ENCODE measurements at places on chromosomes 6 and 20. TPM values are rescaled to one million over a fixed set of nuclear protein-coding genes. Genes with fewer than 3 reads are reported as not detected.

DNA sequence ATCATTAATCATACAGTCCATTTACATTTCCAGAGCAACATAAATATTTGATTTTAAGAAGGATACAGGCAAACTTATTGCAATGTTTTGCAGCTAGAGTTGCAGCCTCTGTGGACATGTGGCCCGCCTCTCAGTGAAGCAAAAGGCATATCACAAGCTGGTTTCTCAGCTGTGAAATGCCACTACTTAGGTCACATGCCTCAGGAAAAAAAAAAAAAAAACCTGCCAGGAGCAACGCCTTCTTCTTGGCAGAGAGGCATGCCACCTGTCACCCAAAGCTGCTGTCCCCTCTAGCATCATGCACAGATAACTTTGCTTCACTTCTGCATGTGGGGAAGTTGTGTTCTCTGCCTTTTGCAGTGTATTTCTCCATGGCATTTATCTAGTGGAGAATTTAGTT lies 18.5 kb downstream of the GRM1 start:
- no peak for DNase-seq
- no peaks in the 10 kb centered on the region for H3K4me1 ChIP-seq
- H3K27ac ChIP-seq, result no peak overlapping the region
- H3K36me3 ChIP-seq, result no peaks in the 10 kb centered on the region
- no peaks in the 10 kb centered on the region for H3K27me3 ChIP-seq

DNA sequence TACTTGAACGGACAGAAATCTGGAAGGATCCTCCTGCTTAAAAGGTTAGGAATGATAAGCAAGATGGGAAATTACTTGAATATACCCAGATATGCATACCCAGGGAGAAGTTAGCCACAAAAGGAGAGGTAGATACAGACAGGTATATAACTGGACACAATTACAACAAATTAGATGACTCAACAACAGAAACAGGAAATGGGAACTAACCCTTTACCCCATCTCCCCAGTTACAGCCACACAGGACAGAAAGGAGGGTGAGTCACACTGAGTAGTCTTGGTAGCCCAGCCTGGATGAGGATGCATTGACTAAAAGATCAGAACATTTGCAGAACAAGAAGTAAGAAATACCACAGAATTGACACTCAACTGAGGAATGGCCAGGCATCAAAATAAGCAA lies 61.2 kb downstream of the C6orf52 start:
- no peak overlapping the region for H3K27ac ChIP-seq
- H3K36me3 ChIP-seq, result no peaks in the 10 kb centered on the region
- no peaks in the 10 kb centered on the region for H3K4me1 ChIP-seq
- no peak overlapping the region for H3K4me3 ChIP-seq
- DNase-seq, result no peak
- no peaks in the 10 kb centered on the region for H3K27me3 ChIP-seq

DNA sequence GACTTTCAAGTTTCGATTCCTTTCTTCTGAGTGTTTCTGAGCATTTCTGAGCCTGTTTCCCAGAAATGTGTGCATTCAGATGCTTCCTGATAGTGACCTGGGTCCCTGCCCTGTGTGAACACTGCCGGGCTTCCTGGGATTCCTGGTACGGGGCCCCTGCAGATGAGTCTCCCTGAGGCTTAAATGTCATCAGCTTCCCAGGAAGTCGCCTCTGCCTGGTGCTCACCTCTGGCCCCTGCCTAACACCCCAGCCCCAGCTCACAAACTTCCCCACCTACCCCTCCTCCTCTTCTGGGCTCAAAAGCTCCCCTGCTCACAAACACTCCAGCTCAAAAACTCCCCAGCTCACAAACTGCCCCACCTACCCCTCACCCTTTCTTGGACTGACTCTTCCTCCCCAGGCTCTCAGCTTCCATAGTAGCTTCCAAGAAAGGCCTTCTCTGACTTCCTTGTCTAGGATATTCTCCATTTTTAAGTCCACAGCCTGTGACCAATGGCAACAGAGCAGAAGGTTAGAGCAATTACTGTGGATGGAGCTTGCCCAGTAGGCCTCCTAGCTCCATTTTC lies 42.0 kb downstream of the TGM2 start:
- H3K4me3 ChIP-seq, result no peak overlapping the region
- H3K27me3 ChIP-seq, result no peaks in the 10 kb centered on the region
- peak; percentile 44 for DNase-seq
- peaks cover 42% of the 10 kb centered on the region for H3K4me1 ChIP-seq
- peak overlapping the region; percentile 70 for H3K27ac ChIP-seq

- H3K4me1 ChIP-seq, result no peaks in the 10 kb centered on the region
- H3K27me3 ChIP-seq, result no peaks in the 10 kb centered on the region
- no peaks in the 10 kb centered on the region for H3K36me3 ChIP-seq
Observed at GRCh38 chr6:104207635-104208034, 652.1 kb downstream of the HACE1 start.

DNA sequence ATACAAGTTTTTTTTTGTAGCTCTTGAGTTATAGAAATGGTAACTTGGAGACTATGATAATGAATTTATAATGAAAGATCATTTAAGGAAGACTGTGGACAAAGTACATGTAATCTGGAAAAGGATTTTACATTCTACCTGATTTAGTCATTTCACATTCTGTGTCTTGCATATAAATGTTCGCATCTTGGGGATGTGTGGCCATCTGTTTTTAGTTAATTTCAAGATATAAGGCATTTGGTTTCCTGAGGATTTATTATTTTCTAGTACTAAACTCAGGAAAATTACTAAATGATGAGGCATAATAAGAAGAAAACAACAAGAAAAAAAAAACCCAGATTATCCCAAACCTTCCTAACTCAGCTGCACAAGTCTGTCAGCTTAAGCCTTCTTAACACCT lies 112.7 kb upstream of the PRL start:
- peaks cover 6% of the 10 kb centered on the region for H3K4me1 ChIP-seq
- H3K27me3 ChIP-seq, result no peaks in the 10 kb centered on the region
- H3K27ac ChIP-seq, result no peak overlapping the region
- no peaks in the 10 kb centered on the region for H3K36me3 ChIP-seq
- no peak overlapping the region for H3K4me3 ChIP-seq
- no peak for DNase-seq

- H3K27me3 ChIP-seq, result no peaks in the 10 kb centered on the region
- no peak overlapping the region for H3K27ac ChIP-seq
- H3K4me1 ChIP-seq, result no peaks in the 10 kb centered on the region
- no peak for DNase-seq
- H3K36me3 ChIP-seq, result peaks cover 10% of the 10 kb centered on the region
- H3K4me3 ChIP-seq, result no peak overlapping the region
Observed at GRCh38 chr6:142752348-142752747, 192.6 kb downstream of the HIVEP2 start.

GRCh38 chr6:137708481-137708880 lies 158.6 kb upstream of the TNFAIP3 start:
- H3K4me3 ChIP-seq, result no peak overlapping the region
- no peak for DNase-seq
- H3K27me3 ChIP-seq, result no peaks in the 10 kb centered on the region
- H3K27ac ChIP-seq, result peak overlapping the region; percentile 35

DNA sequence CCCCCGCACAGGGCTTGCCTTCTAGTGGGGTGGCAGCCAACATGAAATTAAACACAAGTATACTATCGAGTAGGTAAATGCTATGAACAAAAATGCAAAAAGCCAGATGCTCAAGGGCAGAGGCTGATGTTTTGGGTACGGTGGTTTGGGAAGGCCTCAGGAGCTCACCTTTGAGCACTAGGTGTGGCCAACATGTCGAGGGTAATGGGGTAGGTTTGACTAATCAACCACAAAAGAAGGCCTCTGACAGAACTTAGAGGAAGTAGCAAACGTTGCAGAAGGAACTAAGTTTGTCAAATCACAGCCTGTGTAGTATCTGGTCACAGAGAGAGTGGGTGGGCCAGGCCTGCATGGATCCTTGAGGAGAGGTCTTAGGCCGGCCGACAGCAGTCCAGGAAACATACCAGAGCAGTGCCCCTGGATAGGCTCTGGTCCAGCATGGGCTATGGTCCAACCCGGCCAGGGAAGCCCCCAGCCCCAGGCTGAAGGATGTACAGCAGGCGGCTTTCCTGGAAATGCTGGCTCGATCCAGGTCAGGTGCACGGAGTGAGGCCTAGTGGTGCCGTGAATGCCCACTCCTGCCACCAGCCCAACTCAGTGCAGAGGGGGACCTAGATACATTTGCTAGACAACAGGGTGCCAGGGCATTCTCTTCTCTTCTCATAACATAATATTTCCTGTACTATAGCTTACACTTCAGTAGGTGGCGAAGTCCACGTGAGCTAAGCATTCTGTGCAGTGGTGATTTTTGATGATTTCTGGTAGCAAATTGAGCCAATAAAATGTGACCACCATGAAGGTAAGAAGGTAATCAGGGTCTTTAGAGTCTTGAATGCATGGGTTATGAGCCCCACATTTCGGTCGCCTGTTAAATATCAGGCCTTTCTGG lies 56.3 kb upstream of the CD93 start:
- H3K4me3 ChIP-seq, result no peak overlapping the region
- H3K36me3 ChIP-seq, result no peaks in the 10 kb centered on the region
- peaks cover 9% of the 10 kb centered on the region for H3K4me1 ChIP-seq
- H3K27me3 ChIP-seq, result no peaks in the 10 kb centered on the region
- peak; percentile 62 for DNase-seq

DNA sequence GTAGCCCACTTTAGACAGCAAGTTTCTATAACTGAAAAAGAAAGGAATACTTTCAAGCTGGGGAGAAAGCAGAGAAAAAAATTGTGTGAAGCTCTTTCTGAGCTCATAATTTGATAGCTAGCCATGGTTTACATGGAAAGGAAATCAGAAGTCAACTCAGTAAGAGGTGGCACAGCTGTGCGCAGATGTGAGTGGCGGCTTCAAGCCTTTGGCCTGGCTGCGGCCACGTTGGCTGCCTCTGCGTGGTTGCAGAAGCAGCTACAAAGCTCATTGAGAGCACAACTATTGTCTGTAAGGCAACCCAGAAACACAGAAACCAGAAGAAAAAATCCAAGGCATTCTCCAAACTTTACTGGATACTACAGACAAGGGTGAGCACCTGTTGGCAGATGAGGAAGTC lies 136.9 kb downstream of the SASH1 start:
- no peaks in the 10 kb centered on the region for H3K27me3 ChIP-seq
- H3K4me3 ChIP-seq, result no peak overlapping the region
- no peaks in the 10 kb centered on the region for H3K4me1 ChIP-seq
- H3K36me3 ChIP-seq, result peaks cover 16% of the 10 kb centered on the region
- DNase-seq, result no peak

DNA sequence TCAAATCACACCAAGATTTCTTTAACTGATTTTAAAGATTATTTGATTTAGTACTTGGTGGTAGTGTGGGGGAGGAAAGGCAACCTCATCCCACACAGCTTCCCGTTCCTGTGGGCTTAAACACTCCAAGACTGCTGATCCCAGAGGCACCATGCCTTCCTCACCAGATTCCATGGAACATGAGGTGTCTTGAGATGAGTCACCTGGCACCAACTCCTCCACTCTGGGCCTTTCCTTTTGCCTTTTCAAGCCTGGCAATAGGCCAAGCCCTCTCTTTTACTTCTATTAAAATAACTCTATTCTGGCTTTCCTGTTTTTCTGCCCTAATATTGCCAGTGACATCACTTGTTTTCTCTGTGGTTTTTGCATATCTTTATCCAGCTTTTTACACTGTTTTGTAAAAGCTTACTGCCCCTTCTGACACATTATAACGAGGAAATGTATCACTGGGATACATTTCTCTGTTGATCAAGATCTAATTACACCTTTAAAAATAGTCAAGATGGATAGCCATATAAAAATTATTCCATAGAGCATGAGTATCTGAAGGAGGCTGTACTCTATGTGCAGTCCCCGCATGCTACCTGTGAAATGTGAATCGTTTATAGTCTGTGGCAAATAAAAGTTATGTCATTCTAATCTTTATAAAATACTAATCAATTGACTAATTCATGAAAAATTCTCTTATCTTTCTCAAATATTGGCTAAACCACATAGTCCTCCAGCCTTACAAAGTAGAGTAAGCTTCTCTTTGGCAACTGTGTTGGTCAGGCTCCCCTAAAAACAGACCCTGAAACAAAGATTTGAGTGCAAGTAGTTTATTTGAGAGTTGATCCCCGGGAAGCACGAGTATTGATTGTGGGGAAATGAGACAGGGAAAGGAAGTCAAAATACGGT lies 257.8 kb upstream of the KCNQ5 start:
- no peak for DNase-seq
- no peaks in the 10 kb centered on the region for H3K27me3 ChIP-seq
- H3K36me3 ChIP-seq, result no peaks in the 10 kb centered on the region
- H3K4me1 ChIP-seq, result peaks cover 12% of the 10 kb centered on the region
- no peak overlapping the region for H3K4me3 ChIP-seq

The FOXP4 gene
- polyA plus RNA-seq, result 12.7 TPM

The SNTA1 gene
- polyA plus RNA-seq, result 6.1 TPM

The BACH2 gene
- 0.23 TPM for polyA plus RNA-seq

The TP53TG5 gene
- polyA plus RNA-seq, result not detected

The C20orf202 gene
- not detected for polyA plus RNA-seq

The NRSN1 gene
- polyA plus RNA-seq, result not detected

The HNF4A gene
- 112 TPM for polyA plus RNA-seq

All from sigmoid colon (tissue), 7 donors.